NCI-H446 treated with DMSO at 0.1 percent for 48 hours (cell line): ENCODE measurements at places on chromosomes 11 and 22.

DNA sequence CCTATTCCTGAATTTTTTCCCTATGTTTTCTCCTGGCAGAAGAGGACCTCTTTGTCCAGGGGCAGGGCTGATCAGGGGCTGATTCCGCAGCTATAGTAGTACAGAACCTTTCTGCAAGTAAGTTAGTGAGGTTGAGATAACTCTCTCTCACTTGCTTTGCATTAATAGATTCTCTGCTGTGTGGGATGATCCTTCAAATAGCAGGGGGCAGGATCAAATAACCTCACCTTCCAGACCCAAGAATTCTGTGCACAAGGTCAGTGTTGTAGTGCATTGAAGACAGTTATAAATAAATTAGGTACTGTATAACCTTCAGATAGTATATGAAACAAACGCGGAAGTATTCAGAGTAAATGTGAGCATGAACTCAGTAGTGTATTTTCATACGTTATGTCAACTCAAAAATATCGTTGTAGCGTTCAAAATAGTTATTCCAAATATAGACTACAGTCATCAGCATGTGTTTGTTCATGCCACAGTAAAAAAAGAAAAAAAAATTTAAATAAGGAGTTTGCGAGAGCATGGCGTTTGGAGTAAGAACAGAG, 278 bp downstream of the MMP26 start:
- no peak for DNase-seq

DNA sequence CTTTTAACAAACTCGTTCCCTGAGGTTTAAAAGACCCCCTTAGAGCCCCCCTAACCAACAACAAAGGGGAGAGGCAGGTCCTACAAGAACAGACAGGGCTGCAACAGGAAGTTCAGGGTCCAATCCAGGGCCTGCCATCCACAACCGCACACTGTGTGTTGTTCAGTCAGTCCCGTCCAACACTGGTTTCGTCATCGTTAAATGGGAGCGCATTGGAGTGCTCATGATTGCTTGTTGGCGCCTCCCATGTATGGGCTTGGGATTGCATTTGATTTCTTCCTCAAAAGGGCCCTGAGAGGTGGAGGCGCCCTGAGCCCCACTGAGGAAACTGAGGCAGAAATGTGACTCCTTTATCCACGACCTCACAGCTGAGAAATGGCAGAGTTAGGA, 174.1 kb downstream of the MN1 start:
- no peak for DNase-seq

- DNase-seq, result no peak
These were observed 6.7 kb downstream of the PDGFB start for GRCh38 chr22:39238101-39238466.

DNA sequence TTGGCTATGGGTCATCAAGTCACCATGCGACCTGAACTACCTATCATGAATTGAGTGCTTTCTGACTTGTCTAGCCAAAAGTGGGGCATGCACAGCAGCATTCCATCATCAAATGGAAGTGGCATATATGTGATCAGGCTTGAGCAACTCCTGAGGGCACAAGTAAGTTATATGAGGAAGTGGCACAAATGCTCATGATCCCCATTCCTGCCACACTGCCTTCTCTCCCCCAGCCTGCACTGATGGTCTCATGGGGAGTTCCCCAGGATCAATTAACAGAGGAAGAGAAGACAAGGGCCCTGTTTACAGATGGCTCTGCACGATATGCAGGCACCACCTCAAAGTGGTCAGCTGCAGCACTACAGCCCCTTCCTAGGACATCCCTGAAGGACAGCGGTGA, 21.8 kb downstream of the MS4A4E start:
- DNase-seq, result no peak

GRCh38 chr11:106234794-106235193, 157.3 kb downstream of the AASDHPPT start:
- DNase-seq, result no peak

GRCh38 chr11:67354075-67355022, 1.0 kb upstream of the POLD4 start:
- DNase-seq, result no peak

DNA sequence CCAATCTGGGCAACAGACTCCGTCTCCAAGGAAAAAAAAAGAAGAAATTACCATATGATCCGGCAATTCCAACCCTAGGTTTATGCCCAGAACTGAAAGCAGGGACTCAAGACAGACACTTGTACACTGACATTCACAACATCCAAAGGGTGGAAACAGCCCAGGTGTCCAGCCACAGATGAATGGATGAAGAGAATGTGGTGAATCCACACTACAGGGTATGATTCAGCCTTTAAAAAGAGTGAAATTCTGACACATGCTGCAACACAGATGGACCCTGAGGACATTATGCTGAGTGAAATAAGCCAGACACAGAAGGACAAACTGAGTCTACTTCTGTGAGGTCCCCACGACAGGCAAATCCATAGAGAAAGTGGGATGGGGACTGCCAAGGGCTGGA, 43.9 kb downstream of the SGSM3 start:
- no peak for DNase-seq

DNA sequence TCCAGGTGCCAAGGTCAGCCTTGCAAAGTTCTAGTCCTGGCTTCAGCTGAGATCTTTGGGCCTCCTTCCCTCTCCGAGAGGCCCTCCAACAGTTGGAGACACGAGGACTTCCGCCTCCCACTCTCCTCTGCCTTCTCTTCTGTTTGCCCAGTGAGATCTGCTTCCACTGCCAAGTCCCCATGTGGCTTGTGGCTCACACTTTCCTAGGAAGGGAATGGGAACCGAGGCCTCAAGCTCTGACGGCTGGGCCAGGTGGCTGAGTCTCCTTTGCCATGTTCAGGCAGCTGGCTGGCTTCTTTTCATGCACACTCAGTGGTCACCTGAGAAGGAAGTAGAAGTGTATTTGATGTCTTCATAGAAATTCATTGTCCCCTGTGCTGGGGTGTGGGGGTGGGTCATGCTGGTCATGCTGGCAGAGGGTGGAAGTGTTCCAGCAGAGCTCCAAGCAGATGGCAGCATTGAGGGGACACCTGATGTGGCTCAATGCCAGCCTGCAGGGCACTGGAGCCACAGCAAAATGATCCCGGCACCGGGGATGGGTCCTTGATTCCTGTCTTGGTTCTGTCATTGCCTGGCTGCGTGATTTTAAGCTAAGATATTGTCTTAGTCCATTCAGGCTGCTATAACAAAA, 130.4 kb downstream of the ADAMTS15 start:
- no peak for DNase-seq

DNA sequence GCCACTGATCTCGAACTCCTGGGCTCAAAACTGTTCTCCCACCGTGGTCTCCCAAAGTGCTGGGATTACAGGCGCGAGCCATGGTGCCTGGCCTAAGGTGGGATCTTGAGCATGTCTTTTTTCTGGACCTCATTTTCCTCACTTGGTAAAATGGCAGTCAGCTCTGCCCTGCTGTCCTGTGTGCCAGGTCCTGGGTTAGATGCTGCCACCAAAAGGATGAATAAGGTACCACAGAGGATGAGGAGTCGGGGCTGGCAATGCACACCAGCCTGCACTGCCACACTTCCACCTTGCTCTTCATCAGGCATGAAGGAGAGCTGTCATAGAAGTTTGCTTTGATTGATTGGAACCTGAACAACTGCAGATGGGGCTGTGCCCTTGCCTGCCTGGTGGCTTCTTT, 32.3 kb downstream of the ACO2 start:
- no peak for DNase-seq

GRCh38 chr11:130161441-130162145, 2.0 kb downstream of the ST14 start:
- no peak for DNase-seq

GRCh38 chr11:15495462-15495861, 380.7 kb downstream of the INSC start:
- DNase-seq, result no peak

DNA sequence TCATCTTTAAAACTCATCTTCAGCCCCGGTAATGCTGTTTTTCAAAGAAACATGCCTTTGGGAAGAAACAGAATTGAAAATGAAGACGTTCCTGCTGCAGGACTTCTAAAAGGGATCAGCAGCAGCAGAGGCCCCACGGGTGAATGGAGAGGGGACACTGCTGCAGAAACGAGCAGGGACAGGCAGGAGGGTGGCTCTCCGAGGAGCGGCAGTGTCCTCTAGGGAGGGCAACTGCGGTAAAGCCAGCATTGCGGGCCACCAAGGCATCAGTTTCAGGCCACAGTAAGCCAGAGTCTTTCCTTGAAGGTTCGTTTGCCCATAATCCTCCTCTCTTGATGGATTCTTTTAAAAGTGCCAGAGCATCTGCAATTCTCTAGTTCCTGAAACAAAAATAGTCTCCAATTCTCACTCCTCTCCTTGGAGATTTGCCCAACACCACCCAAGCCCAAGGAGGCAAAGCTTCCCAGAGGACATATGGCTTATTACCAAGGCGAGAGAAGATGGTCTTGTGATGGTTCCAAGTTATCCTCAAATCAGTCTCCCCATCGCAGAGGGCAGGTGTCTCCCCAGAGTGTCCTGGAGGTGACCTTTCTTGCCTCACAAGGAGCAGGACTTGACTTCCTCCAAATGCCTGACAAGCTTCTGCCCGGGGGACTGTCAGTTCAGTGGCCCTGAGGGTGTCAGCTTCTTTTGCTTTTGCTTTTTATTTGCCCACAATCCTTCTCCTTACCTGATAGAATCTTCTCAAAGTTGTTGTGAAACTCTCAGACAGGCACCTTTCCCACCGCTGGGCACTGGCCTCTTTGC, 341.1 kb upstream of the B3GAT1 start:
- DNase-seq, result no peak

DNA sequence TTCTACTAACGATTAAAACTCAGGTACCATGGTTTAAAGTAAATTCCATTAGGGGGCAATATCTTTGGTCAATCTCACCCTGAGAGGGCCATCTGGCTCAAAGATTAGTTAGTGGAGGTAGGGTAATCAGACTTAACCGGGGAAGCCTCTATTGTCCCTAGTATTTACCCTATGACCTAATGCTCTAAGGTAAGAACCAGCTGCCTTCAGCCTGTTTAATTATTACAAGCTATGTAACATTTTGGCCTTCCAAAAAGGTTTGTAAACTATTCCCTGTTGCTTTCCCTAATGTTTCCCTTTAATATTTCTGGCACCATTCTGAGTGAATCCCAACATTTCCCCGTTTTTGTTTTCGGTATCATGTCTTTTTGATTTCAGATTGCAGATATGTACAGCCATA, 15.1 kb upstream of the GLYATL1 start:
- DNase-seq, result no peak

DNA sequence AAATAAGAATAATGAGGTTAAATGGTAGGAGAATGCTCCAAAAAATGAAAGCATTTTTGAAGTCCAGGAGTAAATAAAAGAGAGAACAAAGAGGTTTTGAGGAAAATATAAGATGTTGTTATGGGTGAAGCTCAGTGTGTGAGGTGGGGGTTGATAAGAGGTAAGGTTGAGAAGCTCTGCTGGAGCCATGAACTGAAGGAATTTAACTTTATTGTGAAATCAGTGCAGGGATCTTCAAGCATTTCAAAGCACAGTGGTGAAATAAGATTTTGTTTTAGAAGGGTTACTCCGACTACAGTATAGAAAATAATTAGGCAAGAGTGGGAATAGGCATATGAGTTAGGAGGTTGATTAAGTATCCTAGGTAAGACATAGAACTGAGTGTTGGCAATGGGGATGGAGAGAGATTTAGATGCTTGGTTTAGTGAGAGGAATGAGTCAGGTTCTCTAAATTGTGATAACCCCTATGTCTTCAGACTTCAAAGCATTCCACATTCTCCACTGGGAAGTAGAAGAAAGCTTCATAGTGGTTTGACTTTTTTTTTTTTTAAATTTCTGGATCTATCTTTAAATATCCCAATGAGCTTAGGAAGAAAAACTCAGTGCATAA, 403.2 kb downstream of the AASDHPPT start:
- no peak for DNase-seq

DNA sequence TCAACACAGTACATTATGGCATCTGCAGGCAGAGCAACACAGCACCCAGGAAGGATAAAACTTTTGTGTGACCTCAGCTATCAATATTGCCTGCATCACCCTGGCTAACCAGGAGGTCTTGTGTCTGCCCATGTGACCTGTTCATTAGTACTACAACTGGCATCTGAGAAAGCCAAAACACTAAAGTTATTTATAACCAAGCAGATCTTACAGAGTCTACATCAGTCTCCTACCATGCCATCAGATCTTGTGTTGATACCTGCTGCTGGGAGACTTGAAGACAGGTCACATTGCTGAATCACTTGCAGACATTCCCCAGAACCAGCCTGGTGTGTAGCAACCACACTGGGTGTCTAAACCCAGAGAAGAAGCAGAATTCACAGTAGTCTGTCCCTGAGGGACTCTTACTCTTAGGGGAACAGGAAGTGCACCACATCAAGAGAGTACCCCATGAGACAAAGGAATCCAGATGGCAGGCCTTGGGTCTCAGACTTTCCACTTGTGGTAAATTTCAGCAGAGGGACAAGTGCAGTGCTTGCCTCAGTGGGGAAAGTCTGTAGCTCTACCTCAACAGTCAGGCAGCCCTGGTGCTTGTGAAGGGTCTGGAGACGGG, 7.0 kb downstream of the OR9G1 start:
- DNase-seq, result no peak

DNA sequence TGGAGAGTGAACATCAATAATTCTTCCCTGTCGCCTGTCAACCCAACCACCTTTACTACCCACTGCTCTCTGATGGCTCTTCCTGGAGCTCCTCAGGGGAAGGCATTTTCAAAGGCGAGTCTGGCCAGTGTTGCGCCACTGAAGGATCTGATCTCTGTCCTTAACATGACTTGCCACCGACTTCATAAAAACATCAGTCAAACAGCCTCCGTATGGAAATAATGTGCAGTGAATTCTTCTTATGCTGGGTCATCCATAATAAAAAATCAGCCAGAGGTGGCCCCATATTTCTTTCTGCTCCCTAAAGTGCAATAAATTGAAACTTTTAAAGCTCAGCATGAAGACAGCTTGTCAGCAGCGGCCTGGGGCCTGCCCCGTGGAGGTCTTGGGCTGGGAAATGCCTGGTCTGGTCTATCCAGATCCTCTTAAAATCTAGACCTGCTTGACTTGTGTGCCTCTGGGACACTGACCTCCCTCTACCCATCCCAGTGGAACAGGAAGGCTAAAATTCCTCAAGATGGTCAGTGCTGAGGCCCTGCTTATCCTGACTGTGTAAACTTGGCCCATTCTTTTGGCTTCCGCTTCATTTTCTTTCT, 199.5 kb downstream of the MYO18B start:
- no peak for DNase-seq

DNA sequence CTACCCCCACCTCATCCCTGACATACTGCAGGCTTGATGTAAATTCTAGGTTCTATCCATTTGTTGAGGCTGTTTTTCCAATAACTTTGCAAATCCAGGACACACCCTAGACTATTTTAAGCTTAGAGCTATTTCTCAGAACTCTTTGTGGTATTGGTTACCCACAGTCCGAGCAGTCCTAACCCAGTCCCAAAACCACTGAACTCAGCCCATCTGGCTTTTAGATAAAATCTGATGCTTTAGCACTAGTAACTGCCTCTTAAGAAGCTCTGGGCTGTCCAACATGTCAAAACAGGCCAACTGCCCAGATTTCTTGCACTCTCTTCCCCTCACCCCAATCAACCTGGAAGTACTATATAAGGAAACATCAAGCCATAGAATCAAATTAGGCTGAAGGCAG, 344.4 kb upstream of the CADM1 start:
- DNase-seq, result no peak

DNA sequence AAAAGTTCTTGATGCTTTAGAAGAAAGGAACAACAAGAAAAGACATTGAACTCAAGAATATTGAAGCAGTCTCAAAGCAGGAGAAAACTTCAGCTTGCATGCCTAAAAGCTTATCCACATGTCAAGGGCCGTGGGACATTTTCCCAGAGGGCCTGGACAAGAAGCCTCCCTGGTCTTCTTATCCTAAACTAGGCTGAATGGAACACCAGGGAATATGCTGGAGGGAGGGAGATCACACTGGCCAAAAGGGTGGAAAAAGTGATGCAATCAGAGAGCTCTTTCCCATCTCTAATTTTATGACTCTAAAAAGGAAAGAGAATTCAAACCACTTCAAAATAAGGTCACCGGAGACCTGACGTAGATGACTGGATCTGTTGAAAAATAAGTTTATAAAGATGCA, 107.2 kb downstream of the MPPED2 start:
- DNase-seq, result no peak
